ENCODE measurements at places on chromosomes 11 and 22.

- no peak for DNase-seq
These were observed 28.5 kb downstream of the SMCO4 start for GRCh38 chr11:93514712-93515111.

DNA sequence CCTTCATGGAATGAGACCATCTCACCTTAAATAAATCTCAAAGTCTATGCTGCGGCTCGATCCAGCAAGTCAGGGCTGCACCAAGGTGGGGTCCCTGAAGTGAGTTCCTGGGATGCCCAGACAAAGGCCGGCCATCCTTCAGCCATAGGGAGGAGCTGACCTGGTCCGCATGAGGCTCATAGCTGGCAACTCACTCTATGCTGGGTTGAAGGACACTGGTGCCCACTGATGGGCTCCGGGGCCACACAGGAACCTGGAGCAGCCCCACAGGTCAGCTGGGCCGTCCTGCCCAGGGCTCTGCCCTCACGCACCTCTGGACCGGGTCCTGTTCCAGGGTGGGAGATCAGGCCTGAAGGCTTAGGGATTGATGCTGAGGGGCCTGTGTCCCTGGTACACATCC lies 1339.3 kb downstream of the TBC1D22A start:
- DNase-seq, result no peak

GRCh38 chr11:125165111-125165842 lies 726 bp downstream of the PKNOX2 start:
- no peak for DNase-seq

GRCh38 chr11:6599881-6600390 lies 3.5 kb downstream of the RRP8 start:
- no peak for DNase-seq

DNA sequence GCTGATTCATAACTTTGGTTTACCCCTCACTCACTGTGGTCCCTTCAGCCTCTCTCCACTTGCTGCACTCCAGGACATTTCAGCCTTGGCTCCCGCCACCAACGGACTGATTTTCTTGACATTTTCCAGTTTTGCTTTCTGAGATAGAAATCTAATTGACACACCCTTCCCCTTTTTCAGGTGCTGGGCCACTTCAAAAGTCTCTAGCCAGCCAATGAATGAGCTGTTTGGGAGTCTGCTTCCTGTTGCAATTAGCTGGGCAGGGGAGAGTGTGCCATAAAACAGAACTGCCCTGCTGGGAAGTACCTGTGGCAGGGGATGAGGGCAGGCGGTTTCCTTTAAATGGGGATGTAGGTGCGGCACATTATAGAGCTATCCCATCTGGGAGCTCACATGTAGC lies 21.1 kb upstream of the PLET1 start:
- DNase-seq, result no peak

DNA sequence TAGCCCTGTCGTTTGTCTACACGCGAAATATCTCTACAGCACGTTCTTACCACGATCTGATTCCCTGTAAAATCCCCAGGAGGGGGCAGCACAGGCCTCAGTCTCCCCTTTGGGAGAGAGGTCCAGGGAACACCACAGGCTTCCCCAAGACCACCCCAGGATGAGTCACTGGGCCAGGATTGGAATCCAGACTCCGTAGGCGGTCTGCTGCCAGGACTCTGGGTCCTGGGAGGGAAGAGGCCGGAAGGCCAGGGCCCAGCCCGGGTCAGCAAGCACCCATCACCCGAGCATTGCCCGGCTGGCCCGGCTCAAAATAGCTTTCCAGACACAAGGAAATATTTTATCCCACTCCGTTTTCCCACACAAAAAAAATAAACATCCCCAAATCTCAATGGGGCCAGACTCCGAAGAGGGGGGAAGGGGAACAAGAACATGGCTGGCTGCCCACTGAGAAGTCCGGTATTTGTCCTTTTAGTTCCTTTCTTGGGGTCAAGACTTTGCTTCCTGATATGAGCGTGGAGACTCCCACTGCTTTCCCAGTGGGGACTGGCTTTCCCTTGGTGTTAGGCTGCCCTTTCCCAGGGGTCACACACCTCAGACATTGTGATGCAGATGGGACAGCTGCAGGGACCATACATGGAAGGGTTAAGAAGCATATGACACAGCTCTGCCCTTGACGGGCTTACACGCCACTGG lies 91.3 kb downstream of the LRRC32 start:
- no peak for DNase-seq

- DNase-seq, result no peak
These were observed 17.5 kb upstream of the CBX7 start for GRCh38 chr22:39169797-39170466.

- no peak for DNase-seq
These were observed 52.8 kb downstream of the CYTH4 start for GRCh38 chr22:37334859-37335805.

DNA sequence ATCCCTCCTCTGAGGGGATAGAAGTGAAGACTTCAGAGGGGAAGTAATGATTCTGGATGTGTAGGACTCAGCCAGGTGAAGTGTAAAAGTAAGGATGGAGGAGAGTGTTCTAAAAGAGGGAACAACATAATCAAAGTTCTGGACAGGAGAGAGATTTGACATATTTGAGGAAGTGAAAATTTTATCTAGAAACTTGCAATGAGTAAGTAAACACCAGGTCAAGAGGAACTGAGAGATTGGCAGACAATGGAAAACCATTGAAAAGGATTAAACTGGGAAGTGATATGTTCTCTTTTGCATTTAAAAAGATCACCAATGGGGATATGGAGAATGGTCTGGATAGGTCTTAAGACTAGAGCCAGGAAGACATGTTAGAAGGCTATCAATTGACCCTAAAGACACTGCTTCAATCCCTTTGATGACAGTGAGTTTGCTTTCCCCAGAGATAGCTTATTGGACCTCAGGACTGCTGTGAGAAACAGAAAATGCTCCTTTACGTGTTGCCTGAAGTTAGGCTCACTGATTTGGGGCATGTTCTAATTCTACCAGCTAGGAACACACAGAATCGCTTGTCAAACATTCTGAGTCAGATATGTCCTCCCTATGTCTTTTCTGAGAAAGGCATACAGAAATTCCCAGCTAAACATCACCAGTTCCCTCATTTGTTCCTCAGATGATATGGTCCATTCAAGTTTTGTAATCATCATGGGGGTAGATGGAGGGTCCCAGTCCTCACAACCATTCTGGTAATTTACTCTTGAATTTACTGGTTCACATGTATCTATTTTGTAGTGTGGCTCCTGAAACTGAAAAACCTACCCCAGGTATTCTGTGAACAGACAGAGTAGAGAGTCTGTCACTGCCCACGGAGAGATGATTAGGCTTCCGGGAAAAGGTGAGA lies 144.9 kb downstream of the MAML2 start:
- DNase-seq, result no peak

- no peak for DNase-seq
These were observed 26.1 kb downstream of the APOL6 start for GRCh38 chr22:35674335-35674734.

DNA sequence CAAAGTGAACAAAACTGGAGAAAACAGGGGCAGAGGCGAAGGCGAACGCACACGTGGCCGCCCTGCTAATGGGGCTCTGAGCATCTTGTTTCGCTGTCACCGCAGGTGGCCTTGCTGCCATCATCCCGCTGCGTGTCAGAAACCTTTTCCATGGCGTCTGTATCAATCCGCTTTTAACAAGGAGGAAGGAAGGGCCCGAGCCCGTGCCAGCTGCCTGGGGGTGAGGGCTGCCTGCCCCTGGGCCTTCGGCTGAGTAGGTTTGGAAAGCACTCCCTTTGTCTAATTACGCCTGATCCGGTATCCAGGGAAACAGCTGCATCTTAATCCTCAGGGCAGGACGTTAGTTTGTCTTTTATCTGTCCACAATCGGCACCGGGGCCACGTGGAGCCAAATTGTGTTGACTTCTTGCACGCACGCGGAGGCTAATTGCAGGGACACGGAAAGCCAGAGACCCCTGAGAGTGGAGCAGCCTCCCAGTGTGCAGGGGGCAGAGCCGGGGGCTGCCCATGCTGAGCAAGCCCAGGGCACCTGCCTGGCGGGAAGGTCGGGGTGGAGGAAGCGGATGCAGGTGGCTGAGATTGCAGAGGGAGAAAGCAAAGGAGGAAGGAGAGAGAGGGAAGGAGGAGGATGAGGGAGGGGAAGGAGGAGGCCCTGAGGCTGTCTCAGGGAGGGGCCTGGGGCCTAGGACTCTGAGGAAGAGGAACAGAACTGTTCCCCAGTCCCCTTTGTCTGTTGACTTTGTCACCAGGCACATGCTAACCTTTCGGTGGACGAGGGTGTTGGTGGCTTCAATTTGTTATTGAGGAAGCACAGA lies 19.2 kb upstream of the TH start:
- no peak for DNase-seq

GRCh38 chr11:127474766-127475165 lies 474.2 kb upstream of the KIRREL3 start:
- DNase-seq, result peak; percentile 53

DNA sequence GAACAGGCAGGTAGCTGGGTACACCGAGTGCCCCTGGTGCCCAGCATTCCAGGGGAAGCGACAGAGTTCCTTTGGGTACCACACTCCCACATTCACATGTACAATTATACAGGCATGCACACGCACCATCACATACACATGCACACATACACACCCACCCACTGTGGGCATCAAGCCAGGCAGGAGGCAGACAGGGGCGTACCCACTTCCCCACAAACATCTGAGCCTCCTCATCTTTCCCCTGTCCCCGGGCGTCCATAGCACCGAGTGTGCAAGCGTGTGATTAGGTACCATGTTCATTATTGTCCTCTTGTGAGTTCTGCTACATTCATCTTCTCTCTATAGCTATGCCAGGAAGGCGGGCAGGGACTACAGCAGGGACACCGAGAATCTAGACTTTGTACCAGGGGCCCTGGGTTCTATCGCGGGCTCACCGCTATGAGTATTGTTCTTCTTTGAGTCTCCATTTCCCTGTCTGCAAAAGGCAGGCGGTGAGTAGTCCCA lies 2.1 kb upstream of the CARD10 start:
- no peak for DNase-seq

- DNase-seq, result no peak
These were observed 403.2 kb downstream of the NELL1 start for GRCh38 chr11:21072558-21072957.

GRCh38 chr22:50525858-50526107 lies 385 bp upstream of the SCO2 start:
- no peak for DNase-seq

- no peak for DNase-seq
These were observed 24.4 kb upstream of the SIK2 start for GRCh38 chr11:111577821-111578220.

DNA sequence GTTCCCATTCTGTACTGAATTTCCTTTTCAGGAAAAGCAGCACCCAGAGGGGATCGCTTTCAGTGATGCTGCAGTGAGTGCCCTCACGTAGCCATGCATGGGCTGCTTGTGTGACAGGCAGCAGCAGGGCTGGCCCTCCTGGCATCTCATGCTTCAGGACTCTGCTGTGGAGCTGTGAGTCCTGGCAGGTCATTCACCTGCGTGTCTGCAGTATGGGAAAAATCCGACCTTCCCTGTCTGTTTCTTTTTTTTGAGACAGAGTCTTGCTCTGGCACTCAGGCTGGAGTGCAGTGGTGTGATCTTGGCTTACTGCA lies 13.4 kb downstream of the GLB1L2 start:
- DNase-seq, result no peak

GRCh38 chr22:35306350-35306967 lies 6.8 kb downstream of the TOM1 start:
- peak; percentile 34 for DNase-seq

DNA sequence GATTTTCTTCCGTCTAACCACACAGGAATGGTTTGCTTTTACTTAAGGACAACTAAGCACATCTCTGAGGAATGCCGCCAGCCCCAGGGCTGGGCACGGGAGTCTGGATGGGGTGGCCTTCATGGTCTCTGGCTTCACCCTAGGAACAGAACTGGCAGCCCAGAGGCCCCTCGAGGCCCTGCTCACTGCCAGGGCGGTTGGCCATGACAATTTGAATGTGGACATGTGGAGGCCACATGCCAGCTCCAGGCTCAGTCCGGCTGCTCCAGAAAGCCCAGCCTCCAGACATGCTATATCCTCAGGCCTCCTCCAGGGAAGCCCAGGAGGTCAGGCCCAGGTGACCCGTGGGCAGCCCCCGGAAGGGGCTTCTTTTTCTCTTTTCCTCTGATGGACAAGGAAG lies 84.0 kb upstream of the FGF3 start:
- no peak for DNase-seq

- DNase-seq, result no peak
These were observed 8.6 kb upstream of the PDE2A start for GRCh38 chr11:72682858-72683243.

DNA sequence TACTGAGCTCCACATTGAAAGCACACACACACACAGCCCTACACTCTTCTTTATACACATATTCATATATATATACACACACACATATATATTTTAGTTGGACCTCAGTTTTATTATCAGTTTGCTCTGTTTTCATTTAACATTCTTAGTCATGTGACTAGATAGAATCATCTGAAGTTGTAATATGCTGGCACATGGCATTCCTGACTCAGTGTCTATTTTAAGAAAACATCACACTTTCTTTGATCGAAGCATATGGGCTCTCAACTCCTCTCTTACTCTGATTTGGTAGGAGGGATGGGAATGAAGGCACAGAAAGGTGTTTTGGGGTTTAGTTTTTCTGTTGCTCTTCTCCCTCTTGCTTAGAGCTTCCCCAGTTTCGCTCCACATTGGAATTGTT lies 24.8 kb downstream of the AMOTL1 start:
- DNase-seq, result no peak

GRCh38 chr11:110121204-110121603 lies 28.0 kb downstream of the ZC3H12C start:
- no peak for DNase-seq

GRCh38 chr11:115267238-115267781 lies 236.9 kb downstream of the CADM1 start:
- no peak for DNase-seq

GRCh38 chr11:30128269-30128932 lies 102.4 kb upstream of the FSHB start:
- peak; percentile 36 for DNase-seq

DNA sequence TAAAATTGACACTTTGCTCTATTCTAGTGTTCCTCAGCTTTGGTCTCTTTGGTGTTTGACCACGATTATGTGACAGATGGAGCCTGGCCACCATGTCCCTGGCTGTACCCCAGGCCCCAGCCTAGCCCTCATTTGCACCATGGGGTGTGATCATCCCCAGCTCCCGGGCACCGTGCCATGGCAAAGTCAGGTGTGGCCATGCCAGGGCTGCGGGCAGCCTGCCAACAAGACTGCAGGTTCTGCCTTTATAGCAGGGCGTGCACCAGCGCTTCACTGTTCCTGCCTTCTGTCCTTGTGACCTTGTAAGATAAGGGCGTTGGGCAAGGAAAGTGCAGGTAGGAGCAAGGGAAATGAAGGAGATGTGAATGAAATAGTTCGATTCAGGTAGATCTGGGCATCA lies 22.4 kb upstream of the APOBEC3A start:
- peak; percentile 64 for DNase-seq

DNA sequence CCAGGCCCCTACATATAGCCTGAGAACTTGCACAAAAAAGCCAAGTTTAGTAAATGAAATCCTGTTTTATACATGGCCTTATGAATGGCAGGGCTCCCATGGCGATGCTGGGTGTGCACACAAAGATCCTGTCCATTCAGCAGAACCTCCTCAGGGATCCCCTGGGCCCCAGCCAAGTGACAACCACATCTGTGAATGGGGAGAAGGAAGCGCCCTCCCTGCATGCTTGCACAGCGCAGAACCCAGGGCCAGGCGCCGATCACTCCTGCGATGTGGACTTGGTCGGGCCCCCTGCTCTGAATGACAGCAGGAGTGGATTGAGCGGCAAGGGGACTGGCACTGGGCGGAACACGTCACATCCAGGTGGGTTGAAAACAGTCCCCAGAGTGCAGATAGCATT lies 4.5 kb upstream of the CDC42EP2 start:
- DNase-seq, result no peak

GRCh38 chr11:10973416-10973815 lies 115.6 kb upstream of the ZBED5 start:
- peak; percentile 49 for DNase-seq

GRCh38 chr11:46279126-46280099 lies 2.0 kb downstream of the CREB3L1 start:
- no peak for DNase-seq
